ENCODE measurements at places on chromosomes 16 and 17.

DNA sequence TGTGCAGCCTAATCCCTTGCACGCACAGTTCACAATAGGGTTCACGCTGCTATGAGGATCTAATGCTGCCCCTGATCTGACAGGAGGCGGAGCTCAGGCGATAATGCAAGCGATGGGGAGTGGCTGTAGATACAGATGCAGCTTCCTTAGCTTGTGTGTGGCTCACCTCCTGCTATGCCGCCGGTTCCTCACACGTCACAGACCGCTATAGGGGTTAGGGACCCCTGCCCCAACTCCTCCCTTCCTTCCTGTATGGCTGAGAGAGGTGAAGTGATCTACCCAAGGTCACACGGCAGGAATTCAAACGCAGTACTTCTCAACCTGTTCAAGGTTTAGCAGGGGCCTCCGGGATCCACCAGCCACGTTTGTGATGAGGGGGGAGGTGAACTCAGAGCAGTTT lies 13.4 kb upstream of the PLLP start:
- H3K27me3 ChIP-seq: no peaks in the 10 kb centered on the region
- H3K4me1 ChIP-seq: peaks cover 14% of the 10 kb centered on the region
- no peak overlapping the region for H3K27ac ChIP-seq
- no peak for ATAC-seq
- no peak overlapping the region for H3K4me3 ChIP-seq

- no peaks in the 10 kb centered on the region for H3K27me3 ChIP-seq
- H3K4me3 ChIP-seq: no peak overlapping the region
- no peak for ATAC-seq
- peaks cover 81% of the 10 kb centered on the region for H3K36me3 ChIP-seq
Measured at GRCh38 chr16:15783985-15784384, 72.8 kb downstream of the MYH11 start.

DNA sequence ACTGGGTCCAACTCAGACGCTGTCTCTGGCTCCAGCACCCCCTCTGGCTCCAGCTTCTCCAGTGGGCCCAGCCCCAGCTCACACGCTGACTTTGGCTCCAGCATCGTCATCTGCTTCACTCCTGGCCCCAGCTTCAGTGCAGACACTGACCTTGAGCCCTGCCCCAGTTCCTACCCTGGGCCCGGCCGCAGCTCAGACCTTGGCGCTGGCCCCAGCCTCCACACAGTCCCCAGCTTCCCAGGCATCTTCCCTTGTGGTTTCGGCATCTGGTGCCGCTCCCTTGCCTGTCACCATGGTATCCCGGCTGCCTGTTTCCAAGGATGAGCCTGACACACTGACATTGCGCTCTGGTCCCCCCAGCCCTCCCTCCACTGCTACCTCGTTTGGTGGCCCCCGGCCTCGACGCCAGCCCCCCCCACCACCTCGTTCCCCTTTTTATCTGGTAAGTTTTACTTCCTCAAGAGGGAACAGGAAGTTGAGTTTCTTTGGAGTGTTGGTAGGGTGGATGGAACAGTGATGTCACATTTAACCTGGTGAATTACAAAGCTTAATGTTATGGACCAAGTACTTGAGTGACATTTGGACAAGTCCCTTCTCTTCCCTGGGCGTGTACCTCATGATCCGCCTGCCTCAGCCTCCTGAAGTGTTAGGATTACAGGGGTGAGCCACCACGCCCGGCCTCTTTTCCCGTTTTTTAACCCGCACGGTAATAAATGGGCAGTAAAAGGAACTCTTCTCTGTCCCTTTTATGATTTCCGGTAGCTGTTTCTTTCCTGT lies 23.4 kb upstream of the PHKG2 start:
- H3K36me3 ChIP-seq: no peaks in the 10 kb centered on the region
- peak; percentile 57 for ATAC-seq
- peak overlapping the region; percentile 14 for H3K27ac ChIP-seq
- no peak overlapping the region for H3K4me3 ChIP-seq
- no peaks in the 10 kb centered on the region for H3K27me3 ChIP-seq

- H3K27me3 ChIP-seq: no peaks in the 10 kb centered on the region
- H3K4me1 ChIP-seq: no peaks in the 10 kb centered on the region
- no peaks in the 10 kb centered on the region for H3K36me3 ChIP-seq
Measured at GRCh38 chr16:79869304-79870015, 268.9 kb upstream of the MAF start.

GRCh38 chr17:81509207-81509971 lies 3.2 kb downstream of the ACTG1 start:
- no peak for ATAC-seq
- peaks cover 32% of the 10 kb centered on the region for H3K4me1 ChIP-seq
- H3K4me3 ChIP-seq: peak overlapping the region; percentile 70

DNA sequence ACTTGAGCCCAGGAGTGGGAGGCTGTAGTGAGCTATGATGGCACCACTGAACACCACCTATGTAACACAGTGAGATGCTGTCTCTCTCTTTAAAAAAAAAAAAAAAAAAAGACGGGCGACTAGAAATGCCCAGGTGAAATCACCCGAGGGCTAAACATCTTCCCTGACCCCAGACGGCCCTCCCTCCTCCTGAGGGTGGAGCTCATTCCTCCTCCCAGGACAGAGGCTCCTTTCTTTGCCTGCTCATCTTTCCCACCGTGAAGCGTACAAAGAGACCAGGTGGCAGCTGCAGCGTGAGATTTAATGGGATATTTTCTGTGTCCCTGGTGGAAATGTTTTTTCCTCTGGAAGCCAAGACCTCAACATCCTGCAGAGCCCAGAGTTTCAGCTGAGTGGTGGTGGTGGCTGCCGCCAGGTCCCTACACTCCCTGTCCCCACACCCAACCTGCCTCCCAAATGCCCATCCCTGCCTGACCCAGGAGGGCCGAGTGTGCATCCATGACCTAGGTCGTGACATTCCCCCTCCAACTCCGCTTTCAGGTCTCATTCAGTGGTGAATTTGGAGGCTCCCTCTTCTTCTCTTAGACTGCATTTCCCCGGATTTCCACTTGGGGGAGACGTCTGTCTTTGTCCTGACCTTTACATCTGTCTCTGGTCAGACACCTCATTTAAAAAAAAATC lies 14.4 kb upstream of the GPRC5B start:
- no peaks in the 10 kb centered on the region for H3K4me1 ChIP-seq
- H3K27me3 ChIP-seq: peaks cover 21% of the 10 kb centered on the region
- H3K4me3 ChIP-seq: no peak overlapping the region
- ATAC-seq: no peak

GRCh38 chr17:47204722-47205418 lies 4.3 kb upstream of the MYL4 start:
- H3K4me1 ChIP-seq: peaks cover 25% of the 10 kb centered on the region
- H3K36me3 ChIP-seq: no peaks in the 10 kb centered on the region
- H3K27me3 ChIP-seq: no peaks in the 10 kb centered on the region
- peak overlapping the region; percentile 75 for H3K27ac ChIP-seq

- no peaks in the 10 kb centered on the region for H3K4me1 ChIP-seq
- no peaks in the 10 kb centered on the region for H3K27me3 ChIP-seq
- H3K36me3 ChIP-seq: no peaks in the 10 kb centered on the region
Measured at GRCh38 chr17:62860962-62861873, 53.1 kb upstream of the MARCHF10 start.

DNA sequence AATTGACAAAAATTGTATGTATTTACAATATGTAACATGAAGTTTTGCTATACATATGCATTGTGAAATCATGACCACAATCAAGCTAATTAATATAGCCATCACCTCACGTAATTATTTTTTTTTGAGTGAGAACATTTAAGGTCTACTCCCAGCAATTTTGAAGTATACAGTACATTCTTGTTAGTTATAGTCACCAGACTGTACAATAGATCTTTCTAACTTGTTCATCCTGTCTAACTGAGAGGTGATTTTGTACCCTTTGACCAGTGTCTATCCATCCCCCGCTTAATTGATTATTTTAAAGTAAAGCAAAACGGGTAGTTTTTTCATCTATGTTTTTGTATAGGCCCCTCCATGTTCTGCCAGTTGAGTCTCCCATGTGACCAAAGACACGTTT lies 30.3 kb downstream of the NTN1 start:
- H3K27ac ChIP-seq: no peak overlapping the region
- peaks cover 9% of the 10 kb centered on the region for H3K36me3 ChIP-seq
- no peaks in the 10 kb centered on the region for H3K27me3 ChIP-seq
- ATAC-seq: no peak
- peaks cover 26% of the 10 kb centered on the region for H3K4me1 ChIP-seq

DNA sequence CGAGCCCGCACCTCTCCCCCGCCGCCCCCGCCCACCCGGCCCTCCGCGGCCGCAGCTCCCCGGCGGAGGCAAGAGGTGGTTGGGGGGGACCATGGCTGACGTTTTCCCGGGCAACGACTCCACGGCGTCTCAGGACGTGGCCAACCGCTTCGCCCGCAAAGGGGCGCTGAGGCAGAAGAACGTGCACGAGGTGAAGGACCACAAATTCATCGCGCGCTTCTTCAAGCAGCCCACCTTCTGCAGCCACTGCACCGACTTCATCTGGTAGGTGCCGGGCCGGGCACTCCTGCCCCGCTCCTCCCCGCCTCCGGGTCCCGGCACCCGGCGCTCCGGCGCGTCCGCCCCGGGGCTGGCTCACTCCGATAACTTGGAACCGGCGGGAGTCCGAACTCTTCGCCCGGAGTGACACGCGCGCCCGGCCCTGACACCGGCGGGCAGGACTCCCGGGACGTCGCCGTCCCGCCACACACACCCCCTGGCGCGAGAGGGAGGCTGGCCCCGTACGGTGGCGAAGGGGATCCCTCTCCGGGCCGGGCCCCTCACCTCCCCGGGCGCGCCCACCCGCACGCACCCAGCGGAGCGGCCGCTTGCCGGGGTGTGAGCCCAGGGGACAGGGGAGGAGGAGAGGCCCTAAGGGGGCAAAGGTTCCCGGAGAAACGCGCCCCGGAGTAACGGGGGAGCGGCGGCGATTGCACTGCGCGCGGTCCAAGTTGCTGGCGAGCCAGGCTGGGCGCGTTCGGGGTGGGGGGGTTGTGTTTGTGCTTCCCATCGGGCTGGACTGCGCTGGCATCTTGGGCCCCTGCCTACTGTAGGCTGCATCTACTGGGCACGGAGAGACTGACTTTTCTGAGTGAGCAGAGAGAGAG lies 581 bp downstream of the PRKCA start:
- peak; percentile 57 for ATAC-seq
- H3K36me3 ChIP-seq: no peaks in the 10 kb centered on the region
- peak overlapping the region; percentile 59 for H3K4me3 ChIP-seq
- peaks cover 3% of the 10 kb centered on the region for H3K4me1 ChIP-seq
- H3K27me3 ChIP-seq: no peaks in the 10 kb centered on the region

DNA sequence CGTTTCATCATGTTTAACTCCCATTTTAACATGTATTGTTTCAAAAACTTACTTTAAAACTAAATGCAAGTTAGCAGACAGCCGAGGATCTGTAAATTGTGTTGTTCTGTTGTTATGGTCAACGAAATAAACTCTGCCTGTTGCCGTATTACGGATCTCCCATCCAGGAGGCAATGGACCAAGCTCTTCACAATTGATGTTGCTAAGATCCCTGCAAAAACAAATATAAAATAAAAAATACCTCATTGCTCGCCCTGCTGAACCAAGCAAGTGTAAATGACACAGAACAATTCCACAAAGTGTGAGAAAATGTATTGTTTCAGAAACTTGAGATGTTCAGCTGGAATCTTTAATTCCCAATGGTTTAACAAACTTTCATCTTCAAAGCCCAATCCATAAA lies 65.0 kb downstream of the CEP95 start:
- no peaks in the 10 kb centered on the region for H3K27me3 ChIP-seq
- no peaks in the 10 kb centered on the region for H3K36me3 ChIP-seq
- H3K4me3 ChIP-seq: no peak overlapping the region
- peaks cover 8% of the 10 kb centered on the region for H3K4me1 ChIP-seq
- peak overlapping the region; percentile 42 for H3K27ac ChIP-seq

GRCh38 chr16:67438098-67438791 lies 7.3 kb downstream of the HSD11B2 start:
- no peak for ATAC-seq
- H3K36me3 ChIP-seq: peaks cover 80% of the 10 kb centered on the region
- H3K27ac ChIP-seq: no peak overlapping the region
- H3K4me1 ChIP-seq: no peaks in the 10 kb centered on the region
- no peak overlapping the region for H3K4me3 ChIP-seq

- ATAC-seq: peak; percentile 75
- H3K36me3 ChIP-seq: no peaks in the 10 kb centered on the region
- peaks cover 67% of the 10 kb centered on the region for H3K4me1 ChIP-seq
- peak overlapping the region; percentile 77 for H3K27ac ChIP-seq
- no peak overlapping the region for H3K4me3 ChIP-seq
- H3K27me3 ChIP-seq: no peaks in the 10 kb centered on the region
Measured at GRCh38 chr17:73342050-73342522, 30.3 kb upstream of the CDC42EP4 start.

- no peak overlapping the region for H3K4me3 ChIP-seq
- no peaks in the 10 kb centered on the region for H3K4me1 ChIP-seq
- H3K27me3 ChIP-seq: peaks cover 59% of the 10 kb centered on the region
- H3K36me3 ChIP-seq: no peaks in the 10 kb centered on the region
Measured at GRCh38 chr16:16915771-16916170, 536.8 kb downstream of the NPIPA7 start.

- no peaks in the 10 kb centered on the region for H3K36me3 ChIP-seq
- no peak overlapping the region for H3K27ac ChIP-seq
- no peaks in the 10 kb centered on the region for H3K27me3 ChIP-seq
- H3K4me3 ChIP-seq: no peak overlapping the region
- no peaks in the 10 kb centered on the region for H3K4me1 ChIP-seq
- no peak for ATAC-seq
Measured at GRCh38 chr16:52529226-52529625, 17.7 kb downstream of the TOX3 start.

- no peaks in the 10 kb centered on the region for H3K4me1 ChIP-seq
- H3K27ac ChIP-seq: no peak overlapping the region
- H3K27me3 ChIP-seq: peaks cover 29% of the 10 kb centered on the region
- no peak overlapping the region for H3K4me3 ChIP-seq
Measured at GRCh38 chr16:51184702-51185433, 33.8 kb upstream of the SALL1 start.

GRCh38 chr16:49097964-49098363 lies 183.7 kb downstream of the CBLN1 start:
- H3K36me3 ChIP-seq: no peaks in the 10 kb centered on the region
- H3K4me1 ChIP-seq: no peaks in the 10 kb centered on the region
- H3K27ac ChIP-seq: no peak overlapping the region
- no peak overlapping the region for H3K4me3 ChIP-seq
- no peak for ATAC-seq

DNA sequence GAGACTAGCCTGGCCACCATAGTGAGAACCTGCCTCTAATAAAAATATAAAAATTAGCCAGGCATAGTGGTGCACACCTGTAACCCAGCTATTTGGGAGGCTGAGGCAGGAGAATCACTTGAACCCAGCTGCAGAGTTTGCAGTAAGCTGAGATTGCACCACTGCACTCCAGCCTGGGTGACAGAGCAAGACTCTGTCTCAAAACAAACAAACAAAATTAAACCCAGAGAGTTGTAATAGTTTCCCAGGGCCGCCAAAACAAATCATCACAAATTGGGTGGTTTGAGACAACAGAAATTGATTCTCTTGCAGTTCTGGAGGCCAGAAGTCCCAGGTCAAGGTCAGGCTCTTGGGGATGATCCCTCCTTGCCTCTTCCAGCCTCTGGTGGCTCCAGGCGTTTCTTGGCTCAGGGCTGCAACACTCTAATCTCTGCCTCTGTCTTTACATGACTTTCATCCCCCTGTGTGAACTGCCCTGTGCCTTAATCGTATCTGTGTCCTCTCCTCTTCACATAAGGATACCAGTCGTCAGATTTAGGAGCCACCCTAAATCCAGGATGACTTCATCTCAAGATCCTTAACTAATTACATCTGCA lies 100.3 kb upstream of the NOL11 start:
- no peak overlapping the region for H3K4me3 ChIP-seq
- no peaks in the 10 kb centered on the region for H3K27me3 ChIP-seq
- H3K4me1 ChIP-seq: peaks cover 7% of the 10 kb centered on the region
- no peak overlapping the region for H3K27ac ChIP-seq
- no peaks in the 10 kb centered on the region for H3K36me3 ChIP-seq
